ENCODE measurements at places on chromosomes 2 and 18. TPM values are rescaled to one million over a fixed set of nuclear protein-coding genes. Genes with fewer than 3 reads are reported as not detected.

Gene MOGAT1
- not detected for polyA plus RNA-seq

Gene FAM136A
- 41.3 TPM for polyA plus RNA-seq

DNA sequence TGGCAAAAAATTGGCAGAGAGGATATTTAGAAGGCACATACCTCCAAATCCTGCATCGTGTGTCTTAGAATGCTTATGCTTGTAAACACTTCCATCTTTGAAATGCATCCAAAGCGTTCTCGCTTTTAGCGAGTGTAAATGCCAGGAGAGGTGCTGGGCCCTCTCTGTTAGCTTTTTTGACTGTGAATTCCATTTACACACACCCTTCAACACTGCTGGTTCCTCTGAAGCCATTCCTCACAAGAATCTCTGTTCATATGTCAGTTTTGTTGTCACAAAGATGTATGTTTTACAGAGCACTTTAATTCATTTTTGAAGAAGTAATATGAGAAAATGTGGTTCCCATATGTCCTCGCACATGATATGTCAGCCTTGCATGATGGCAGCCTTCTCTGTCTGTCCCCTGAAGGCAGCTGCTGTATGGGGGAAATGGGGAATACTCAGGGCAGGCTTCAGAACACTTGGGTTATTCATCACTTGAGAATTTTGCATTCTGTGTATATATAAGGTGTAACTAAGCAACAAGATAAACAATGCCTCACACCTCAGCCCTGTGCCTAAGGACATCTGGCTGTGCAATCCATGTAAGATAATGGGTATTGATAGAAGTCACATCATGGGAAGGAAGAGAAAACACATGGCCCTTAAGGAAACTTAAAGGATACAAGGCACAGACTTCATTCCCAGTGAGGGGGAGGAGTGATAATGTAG, 52.3 kb downstream of the RAB27B start:
- DNase-seq = no peak
- no peaks in the 10 kb centered on the region for H3K27me3 ChIP-seq
- H3K36me3 ChIP-seq = no peaks in the 10 kb centered on the region
- no peaks in the 10 kb centered on the region for H3K4me1 ChIP-seq

DNA sequence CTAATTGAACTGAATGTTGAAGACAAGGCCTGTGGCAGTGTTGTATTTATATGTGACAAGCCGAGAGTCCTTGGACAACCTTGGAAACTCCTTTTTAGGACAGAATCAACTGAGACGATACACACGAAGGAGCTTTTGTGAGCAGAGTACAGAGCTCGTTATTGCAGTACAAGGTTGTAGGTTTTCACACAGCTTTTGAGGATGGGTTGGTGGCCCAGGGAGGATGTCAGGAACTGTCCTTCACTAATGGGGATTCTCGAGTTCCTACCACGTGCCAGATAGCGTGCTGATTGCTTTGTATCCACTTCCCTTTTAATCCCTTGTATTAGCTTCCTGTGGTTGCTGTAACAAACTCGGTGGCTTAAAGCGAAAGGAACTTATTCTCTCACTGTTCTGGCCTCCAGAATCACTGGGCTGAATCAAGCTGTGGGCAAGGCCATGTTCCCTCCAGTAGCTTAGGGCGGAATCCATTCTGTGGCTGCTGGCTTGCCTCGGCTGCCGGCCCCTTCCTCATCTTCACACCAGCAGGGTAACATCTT, 20.2 kb downstream of the INPP4A start:
- H3K4me1 ChIP-seq = peaks cover 92% of the 10 kb centered on the region
- H3K27me3 ChIP-seq = no peaks in the 10 kb centered on the region

GRCh38 chr18:45876161-45876560, 50.7 kb downstream of the SIGLEC15 start:
- H3K4me1 ChIP-seq = peaks cover 21% of the 10 kb centered on the region
- H3K4me3 ChIP-seq = no peak overlapping the region
- DNase-seq = no peak
- H3K27me3 ChIP-seq = no peaks in the 10 kb centered on the region
- H3K36me3 ChIP-seq = peaks cover 8% of the 10 kb centered on the region

Measured in CD8-positive, alpha-beta memory T cell (primary cell).